ENCODE measurements at places on chromosomes 5 and 9.

DNA sequence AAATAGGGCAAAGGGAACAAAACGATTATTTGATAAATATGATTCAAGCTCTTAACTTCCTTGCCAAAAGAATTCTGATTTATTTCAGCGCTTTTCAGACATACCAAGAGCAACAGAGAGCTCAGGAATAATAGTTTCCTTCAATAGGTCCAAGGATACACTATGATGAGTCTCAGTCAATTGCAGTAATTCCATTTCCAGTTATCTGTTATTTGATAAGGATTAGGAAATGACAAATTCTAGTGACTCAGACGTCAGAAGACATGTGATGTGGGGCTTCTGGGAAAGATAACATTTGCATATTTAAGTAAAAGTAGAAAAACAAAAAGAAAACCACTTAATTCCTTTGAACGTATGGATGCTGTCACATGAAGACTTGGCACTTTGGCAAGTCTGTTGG is 1250.8 kb upstream of the CDH18 start:
- DNase-seq: no peak

- no peak for DNase-seq
These were observed 58.3 kb downstream of the HMGCR start for GRCh38 chr5:75395277-75395676.

- no peak for DNase-seq
These were observed 561.4 kb downstream of the CDK5RAP2 start for GRCh38 chr9:120018550-120018949.

DNA sequence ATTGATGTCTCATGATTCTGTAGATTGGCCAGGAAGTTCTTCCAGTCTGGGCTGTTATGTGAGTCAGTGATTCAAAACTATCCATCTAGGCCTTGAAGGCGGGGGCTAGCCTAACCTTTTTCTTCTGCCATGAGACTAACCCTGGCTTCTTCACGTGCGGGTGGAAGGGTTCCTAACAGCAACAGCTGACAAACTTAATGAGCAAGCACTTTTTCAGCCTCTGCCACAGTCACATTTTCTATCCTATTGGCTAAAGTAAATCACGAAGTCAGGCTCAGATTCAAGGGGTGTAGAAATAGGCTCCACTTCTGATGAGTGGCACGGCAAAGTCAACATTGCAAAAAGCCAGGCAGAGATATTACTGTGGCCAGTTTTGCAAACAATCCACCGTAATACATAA is 68.4 kb downstream of the STK32A start:
- DNase-seq: no peak

GRCh38 chr9:16627967-16628366 is 242.5 kb downstream of the BNC2 start:
- DNase-seq: no peak

- DNase-seq: no peak
These were observed 107.3 kb upstream of the ALDH1B1 start for GRCh38 chr9:38285236-38285635.

DNA sequence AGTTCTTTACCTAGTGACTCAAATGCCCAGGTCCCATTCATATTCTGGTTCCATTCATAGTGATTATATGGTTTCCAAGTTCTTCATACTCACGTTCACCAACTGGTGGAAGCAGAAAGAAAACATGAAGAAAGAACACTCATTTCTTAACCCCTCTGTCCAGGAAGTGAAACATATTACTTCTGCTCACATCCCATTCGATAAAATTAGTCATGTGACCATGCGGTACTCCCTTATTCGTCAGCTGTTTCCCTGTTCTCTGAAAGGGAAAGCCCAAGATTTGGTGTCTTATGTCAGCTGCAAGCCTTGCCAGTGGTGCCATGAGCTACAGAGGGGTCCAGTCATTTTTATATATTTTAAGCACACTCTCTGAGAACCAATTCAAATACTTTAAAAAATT is 387.0 kb upstream of the DMAC1 start:
- no peak for DNase-seq

GRCh38 chr9:113590991-113591898 is 127.7 kb downstream of the RGS3 start:
- peak; percentile 5 for DNase-seq

DNA sequence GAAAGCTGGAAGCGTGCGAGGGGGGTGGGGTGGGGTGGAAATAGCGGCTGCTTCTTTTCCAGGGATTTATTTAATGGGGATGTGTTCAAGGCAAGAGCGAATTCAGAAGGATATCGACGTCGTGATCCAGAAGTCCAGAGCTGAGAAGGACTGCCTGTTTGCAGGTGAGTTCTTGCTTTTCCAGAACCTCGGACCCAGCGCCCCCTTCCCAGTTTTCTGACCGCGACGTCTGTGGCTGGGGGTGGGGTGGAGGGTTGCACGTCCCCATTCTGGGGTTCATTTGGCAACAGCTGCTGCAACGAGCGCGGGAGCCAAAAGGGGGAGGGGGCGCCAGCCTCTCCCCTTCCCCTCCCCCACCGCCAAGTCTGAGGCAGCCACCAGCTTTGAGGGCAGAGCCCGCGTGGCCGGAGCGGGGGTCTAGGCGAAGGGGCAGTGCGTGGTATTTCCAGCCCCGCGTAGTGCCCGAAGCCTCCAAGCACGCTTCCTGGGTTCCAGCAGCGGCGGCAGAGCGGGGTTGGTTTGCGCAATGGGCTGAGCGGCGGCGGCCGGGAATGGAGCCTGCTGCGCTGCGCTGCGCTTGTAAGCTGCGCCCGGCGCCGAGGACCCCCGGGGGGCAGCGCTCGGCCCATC is 701 bp downstream of the PARP8 start:
- DNase-seq: peak; percentile 58

DNA sequence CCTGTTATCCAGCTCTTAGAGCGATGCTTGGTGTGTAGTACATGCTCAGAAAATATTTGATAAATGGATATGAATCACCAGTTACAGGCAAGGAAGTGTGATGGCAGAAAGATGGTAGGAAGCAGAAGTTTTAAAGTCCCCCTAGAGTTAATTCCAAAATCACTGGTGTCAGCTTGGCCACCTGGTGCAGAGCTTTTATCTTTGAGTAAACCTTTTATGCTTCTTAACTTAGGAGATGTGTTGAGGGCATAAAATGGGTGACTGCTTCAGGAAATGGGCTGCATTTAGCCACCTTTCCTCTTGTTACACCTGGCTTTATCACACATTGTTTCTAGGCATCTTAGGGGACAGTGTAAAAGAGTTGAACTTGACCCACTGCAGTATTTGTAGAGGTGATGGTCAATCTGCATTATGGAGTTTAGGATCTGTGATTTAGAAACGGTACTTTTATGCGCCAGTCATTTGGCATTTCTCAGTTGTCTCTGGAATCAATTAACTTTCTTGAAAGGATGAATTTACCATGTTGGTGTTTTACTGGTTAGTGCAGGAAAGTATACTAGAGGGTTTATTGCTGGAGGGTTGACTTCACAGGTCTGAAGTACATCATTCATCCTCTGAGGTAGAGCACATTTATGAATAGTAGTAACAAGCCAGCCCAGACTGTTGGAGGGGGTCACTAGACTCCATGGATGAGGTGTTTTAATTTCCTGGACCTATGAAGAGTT is 7.5 kb upstream of the FAM120AOS start:
- no peak for DNase-seq

GRCh38 chr5:133930813-133931090 is 37.7 kb downstream of the C5orf15 start:
- no peak for DNase-seq

DNA sequence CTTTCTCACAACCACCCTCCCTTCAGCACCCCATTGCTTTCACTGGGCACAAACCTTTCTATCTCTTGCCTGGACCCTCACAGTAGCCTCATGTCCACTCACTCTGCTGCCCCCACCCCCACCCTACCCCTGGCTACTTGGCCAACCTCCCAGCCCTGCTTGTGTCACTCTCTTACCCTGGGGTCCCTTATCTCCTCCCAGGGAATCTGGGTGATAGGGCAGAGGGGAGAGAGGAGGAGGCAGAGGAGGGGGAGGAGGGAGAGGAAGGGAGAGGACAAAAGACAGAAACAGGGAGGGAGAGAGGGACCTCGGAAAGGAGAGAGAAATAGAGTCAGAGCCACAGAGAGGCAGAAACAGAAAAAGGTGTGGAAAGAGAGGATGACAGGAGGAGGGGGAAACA is 25.0 kb upstream of the KIF12 start:
- DNase-seq: no peak

GRCh38 chr5:94968507-94969095 is 316.3 kb downstream of the MCTP1 start:
- DNase-seq: peak; percentile 58

- DNase-seq: no peak
These were observed 590 bp downstream of the RASGRF2 start for GRCh38 chr5:80960531-80961375.

All from NCI-H774 (cell line).